ENCODE measurements at places on chromosomes 16 and 17.

- no peak for DNase-seq
These were observed 24.8 kb downstream of the CD300LF start for GRCh38 chr17:74687886-74688285.

DNA sequence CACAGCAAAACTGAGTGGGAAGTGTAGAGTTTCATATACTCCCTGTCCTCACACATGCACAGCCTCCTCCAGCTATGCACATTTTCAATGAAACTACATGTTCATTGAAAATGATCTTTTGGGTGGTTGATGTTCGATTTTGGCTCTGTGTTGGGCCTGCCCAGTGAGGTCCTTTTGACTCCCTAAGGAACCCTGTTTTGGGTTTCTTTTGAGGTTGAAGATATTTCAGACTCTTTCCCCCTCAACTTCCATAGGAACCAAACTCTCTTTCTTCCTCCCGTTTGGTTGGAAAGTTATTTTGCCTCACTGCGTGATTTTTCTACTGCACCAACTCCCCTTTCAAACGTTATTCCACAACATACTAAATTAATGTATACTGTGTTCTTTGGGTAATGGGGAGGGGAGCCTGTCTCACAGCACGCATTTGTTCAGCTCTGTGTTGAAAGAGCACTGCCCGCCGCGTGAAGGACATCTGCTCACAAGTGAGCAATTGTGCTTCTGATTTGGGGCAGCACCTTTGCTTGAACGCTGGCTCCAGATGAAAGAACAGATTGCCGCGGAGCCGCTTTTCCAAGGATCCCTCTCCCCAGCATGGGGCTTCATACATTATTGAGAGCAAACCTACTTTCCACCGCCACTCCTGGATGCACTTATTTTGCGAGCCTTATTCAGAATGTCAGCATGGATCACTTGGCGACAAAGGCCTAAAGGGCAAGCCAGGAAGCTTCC, 385.9 kb downstream of the WWOX start:
- DNase-seq: no peak

- no peak for DNase-seq
These were observed 4.0 kb downstream of the DOC2A start for GRCh38 chr16:30006659-30007377.

DNA sequence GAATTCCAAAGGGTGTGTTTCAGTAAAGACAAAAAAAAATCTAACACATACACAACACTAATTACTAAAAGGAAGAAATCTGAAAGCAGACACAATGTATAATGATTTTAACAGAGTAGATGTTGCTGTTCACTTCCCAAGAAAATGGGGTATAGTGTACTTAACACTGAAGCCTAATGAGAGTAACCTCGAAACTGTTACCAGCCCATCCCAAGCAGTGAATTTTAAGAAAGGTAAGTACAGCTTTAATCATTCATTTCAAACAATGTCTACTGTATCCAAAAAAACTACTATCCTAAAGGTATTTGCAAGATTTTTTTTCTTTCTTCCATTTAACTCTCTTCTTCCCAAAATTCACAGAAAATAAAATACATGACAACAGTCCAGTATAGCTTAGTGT, 8.3 kb downstream of the GRB2 start:
- no peak for DNase-seq

- no peak for DNase-seq
These were observed 712.8 kb downstream of the CDH8 start for GRCh38 chr16:61323456-61323855.

DNA sequence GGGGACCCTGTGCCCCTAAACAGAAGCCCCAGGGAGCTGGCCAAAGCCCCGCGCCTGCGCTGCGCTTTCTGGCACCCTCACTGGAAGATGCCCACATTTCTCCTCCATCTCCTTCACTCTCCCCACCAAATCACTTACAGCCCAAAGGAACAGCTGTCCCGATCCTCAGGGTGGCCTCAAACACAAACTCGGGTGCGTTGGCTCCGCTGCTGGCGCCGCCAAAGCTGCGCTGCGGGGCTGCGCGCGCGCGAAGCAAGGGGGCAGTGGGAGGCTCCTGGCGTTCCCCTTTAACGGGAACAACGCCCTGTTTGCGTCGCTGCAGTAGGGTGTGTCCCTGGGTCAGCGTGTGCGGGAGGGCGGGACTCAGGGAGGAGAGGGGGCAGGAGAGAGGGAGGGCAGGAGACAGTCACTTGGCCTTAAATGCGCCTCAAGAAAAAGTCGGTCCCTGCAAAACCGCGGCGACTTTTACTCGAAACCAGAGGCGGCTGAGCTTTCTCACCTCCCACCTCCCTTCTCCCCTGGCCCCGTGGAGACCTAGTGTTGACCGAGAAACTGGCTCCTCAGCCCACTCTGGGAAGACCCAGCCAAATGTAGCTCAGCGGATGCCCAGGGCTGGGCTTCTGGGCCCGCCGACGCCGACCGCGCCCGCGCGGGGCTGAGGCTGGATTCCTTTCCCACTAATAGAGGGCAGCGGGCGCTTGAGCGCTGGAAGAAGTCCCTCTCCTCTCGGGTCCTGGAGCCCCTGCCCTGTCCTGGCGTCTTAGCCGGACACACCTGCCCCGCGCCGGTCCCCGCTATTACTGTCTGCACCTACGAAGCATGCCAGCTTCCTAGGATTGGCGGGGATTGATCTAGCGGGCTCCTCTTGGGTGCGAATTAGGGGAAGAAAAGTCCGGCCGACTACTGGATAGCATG, 2.6 kb downstream of the PMP22 start:
- DNase-seq: peak; percentile 10

- DNase-seq: no peak
These were observed 5.3 kb upstream of the DNAH2 start for GRCh38 chr17:7712111-7712771.

DNA sequence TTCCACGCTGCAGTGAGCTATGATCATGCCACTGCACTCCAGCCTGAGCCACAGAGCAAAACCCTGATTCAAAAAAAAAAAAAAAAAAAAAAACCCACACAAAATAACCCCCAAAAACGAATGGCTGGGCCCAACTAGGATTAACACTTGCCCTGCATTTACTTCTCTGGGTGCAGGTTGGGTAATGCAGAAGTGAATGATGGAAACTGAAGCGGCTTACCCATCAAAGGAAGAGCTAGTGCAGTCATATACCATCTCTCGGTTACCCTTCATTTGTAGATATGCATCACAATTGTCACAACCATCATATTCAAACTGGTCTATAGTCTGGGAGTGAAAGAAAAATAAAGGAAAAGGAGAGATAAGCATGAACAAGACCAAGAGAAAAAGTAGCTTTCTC, 819 bp downstream of the SUPT4H1 start:
- no peak for DNase-seq

GRCh38 chr17:28963841-28964240, 12.5 kb upstream of the PHF12 start:
- DNase-seq: no peak

- no peak for DNase-seq
These were observed 557 bp upstream of the LUC7L start for GRCh38 chr16:229731-230281.

GRCh38 chr17:7340179-7340578, 3.9 kb downstream of the ACAP1 start:
- DNase-seq: no peak

DNA sequence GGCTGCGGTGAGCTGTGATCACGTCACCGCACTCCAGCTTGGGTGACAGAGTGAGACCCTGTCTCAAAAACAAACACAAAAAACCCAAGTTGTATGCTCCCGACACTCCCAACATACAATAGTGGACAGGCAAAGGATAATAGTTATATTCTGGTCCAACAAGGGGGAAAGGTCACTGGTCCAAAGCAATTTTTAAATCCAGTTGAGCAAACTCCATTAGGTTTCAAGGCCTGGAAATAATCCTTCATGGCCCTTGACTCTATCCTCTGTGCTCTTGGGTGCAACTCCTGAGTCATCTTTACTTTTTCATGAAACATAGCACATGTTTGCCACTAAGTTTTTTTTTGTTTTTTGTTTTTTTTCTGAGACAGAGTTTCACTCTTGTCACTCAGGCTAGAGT, 50.3 kb upstream of the PHOSPHO1 start:
- no peak for DNase-seq

DNA sequence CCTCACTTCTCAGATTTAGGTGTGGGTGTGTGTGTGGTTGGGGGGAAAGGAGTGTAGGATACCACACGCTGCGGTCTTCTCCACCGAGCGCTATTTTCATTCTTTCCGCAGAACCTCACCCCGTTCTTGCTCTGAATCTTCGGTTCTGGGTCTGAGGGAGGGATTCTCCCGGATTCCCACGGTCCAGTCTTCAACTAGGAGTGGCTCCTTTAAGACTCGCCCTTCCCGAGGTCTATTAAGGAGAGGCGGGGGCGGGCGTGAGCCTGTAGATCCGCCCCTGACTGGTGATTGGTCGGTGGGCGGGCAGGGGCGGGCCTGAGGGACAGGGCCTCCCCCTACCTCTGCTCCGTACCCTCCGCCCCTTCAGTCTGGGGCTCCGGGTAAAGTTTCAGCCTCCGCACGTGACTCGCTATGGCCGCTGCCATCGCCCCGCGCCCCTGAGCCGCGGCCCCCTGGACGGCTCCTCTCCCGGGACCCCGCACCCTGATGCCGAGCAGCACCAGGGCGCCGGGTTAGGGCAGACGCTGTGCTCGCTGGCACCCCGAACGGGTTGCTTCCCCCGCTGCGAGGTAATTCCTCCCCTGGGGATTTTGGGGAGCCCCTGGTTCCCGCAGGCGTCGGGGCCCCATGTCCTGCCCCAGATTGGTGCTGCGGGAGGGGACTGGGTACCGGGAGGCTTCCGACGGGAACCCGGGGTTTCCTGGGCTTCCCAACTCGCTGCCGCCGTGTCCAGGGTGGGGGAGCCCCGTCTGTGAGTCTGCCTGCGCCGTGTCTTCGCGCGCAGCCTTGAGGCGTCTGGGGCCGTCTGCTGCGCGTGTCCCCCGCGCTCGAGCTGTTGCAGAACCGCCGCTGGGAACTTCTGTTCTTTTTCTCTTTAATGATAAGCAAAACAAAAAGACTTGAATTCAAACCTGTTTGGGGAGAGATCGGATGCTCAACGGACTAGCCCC, 9.2 kb downstream of the RARA start:
- peak; percentile 92 for DNase-seq
